ENCODE measurements at places on chromosomes 11 and 22.

DNA sequence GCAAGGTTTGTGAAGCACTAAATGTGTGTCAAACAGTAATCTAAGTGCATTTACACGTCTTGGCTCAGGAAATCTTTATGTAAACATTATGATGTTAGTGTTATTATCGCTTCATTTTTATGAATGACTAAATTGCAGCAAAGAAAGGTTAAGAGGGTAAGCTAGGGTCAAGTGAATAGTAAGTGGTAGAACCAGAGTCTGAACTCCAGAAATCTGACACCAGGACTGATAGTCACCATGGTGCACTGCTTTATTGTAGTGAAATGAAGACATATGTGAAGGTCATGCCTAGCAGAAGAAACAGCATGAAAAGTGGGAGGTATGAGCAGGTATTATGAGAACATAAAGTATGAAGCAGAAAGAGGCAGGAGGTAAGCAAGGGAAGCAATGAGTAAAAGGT is 368.7 kb upstream of the TENM4 start:
- no peak for DNase-seq

GRCh38 chr22:35533365-35534029 is 7.1 kb upstream of the RASD2 start:
- no peak for DNase-seq

- no peak for DNase-seq
These were observed 208.0 kb downstream of the DSCAML1 start for GRCh38 chr11:117589063-117589462.

GRCh38 chr11:12091956-12092558 is 18.3 kb upstream of the MICAL2 start:
- no peak for DNase-seq

DNA sequence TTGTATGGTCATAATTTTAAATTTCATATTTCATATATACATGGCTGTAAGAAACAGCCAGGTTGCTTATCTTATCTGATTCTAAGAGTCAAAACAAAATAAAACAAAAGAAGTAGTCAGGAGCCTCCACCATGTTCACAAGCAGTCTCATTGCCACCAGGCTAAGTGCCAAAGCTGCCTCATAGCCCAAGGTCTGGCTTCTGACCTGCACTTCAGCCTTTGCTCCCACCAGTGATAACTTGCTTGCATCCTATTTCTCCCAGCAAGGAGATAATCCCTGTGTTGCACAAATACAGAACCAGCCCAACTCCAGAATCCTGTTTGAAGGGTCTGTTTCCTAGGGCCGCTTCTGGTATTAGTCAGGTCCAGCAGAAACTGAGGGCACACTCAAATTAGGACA is 53.9 kb upstream of the TSKU start:
- no peak for DNase-seq
